B cell (primary cell): ENCODE measurements at places on chromosomes 4 and X. TPM values are rescaled to one million over a fixed set of nuclear protein-coding genes. Genes with fewer than 3 reads are reported as not detected.

DNA sequence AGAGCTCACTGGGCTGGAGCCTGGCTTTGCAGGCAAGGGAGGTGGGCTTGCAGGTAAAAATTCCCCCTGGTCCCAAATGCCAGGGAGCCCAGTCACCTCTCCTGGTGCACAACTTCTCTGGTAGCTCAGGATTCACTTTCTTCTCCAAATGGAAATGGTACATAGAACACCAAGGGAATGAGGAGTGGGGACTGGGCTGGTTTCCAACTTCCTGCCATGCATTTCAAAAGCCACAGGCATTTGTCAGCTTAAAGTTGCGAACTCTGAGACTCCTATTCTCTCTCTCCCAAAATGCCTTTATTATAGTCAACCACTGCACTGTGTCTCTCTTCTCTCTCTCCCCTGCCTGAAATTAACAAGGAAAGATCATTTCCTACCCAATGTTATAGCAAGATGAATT, 177.3 kb downstream of the GRIA3 start:
- no peaks in the 10 kb centered on the region for H3K27me3 ChIP-seq
- DNase-seq, result no peak
- no peaks in the 10 kb centered on the region for H3K36me3 ChIP-seq
- H3K27ac ChIP-seq, result no peak overlapping the region
- no peak overlapping the region for H3K4me3 ChIP-seq

GRCh38 chrX:78027798-78028197, 58.4 kb upstream of the PGAM4 start:
- DNase-seq, result no peak
- no peaks in the 10 kb centered on the region for H3K4me1 ChIP-seq
- H3K27ac ChIP-seq, result no peak overlapping the region
- no peak overlapping the region for H3K4me3 ChIP-seq
- no peaks in the 10 kb centered on the region for H3K36me3 ChIP-seq
- H3K27me3 ChIP-seq, result no peaks in the 10 kb centered on the region

DNA sequence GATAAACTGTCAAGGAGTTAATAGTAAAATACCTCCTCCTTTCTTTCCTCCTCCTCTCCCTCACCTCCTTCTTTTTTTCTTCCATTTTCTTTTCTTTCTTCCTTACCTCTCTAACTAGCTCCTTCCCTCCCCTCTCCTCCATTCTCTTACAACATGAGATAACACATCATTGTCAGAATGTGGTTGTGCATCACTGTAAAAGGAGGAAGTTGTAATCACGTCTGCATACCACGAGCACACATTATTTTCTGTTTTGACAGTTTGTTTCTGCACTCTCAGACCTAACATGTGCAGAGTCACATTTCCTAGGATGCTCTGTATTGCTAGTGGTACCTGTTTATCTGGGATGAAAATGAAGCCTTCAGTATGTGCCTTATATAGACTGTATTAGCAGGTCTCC, 9.1 kb downstream of the SLIT2 start:
- no peak overlapping the region for H3K27ac ChIP-seq
- no peaks in the 10 kb centered on the region for H3K36me3 ChIP-seq
- DNase-seq, result no peak
- H3K27me3 ChIP-seq, result no peaks in the 10 kb centered on the region
- H3K4me3 ChIP-seq, result no peak overlapping the region

Gene PNMA3
- 2.5 and 3.8 TPM in 2 replicates for polyA plus RNA-seq

- no peaks in the 10 kb centered on the region for H3K36me3 ChIP-seq
- no peak overlapping the region for H3K27ac ChIP-seq
- DNase-seq, result no peak
- no peaks in the 10 kb centered on the region for H3K27me3 ChIP-seq
- H3K4me3 ChIP-seq, result no peak overlapping the region
- H3K4me1 ChIP-seq, result no peaks in the 10 kb centered on the region
Measured at GRCh38 chrX:15072259-15072658, 197.6 kb downstream of the ASB9 start.

Gene CTAG1A
- not detected in 2 replicates for polyA plus RNA-seq

DNA sequence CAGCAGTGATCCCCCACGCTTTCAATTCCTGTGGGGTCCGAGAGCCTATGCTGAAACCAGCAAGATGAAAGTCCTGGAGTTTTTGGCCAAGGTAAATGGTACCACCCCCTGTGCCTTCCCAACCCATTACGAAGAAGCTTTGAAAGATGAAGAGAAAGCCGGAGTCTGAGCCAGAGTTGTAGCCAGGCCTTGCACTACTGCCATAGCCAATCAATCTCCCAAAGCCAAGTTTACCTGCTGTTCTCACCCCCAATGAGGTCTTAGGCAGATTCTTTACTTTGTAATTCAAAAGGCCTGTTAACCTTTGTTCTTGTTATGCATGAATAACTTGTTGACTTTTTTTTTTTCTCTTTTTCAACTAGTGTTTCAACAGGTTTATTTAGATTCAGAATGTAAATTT, 4.0 kb downstream of the MAGEB2 start:
- H3K27ac ChIP-seq, result no peak overlapping the region
- no peaks in the 10 kb centered on the region for H3K27me3 ChIP-seq
- H3K4me1 ChIP-seq, result no peaks in the 10 kb centered on the region
- H3K36me3 ChIP-seq, result no peaks in the 10 kb centered on the region

GRCh38 chr4:184395451-184395917, 78.9 kb downstream of the IRF2 start:
- H3K27me3 ChIP-seq, result no peaks in the 10 kb centered on the region
- H3K4me1 ChIP-seq, result peaks cover 35% of the 10 kb centered on the region
- H3K4me3 ChIP-seq, result peak overlapping the region; percentile 44
- H3K27ac ChIP-seq, result peak overlapping the region; percentile 9
- H3K36me3 ChIP-seq, result peaks cover 13% of the 10 kb centered on the region

GRCh38 chrX:19867411-19867732, 20.0 kb downstream of the SH3KBP1 start:
- H3K4me3 ChIP-seq, result no peak overlapping the region
- DNase-seq, result no peak
- H3K36me3 ChIP-seq, result no peaks in the 10 kb centered on the region
- H3K27me3 ChIP-seq, result no peaks in the 10 kb centered on the region
- H3K27ac ChIP-seq, result peak overlapping the region; percentile 29
- H3K4me1 ChIP-seq, result peaks cover 95% of the 10 kb centered on the region

GRCh38 chrX:48530736-48531135, 8.8 kb upstream of the TBC1D25 start:
- no peak overlapping the region for H3K27ac ChIP-seq
- no peaks in the 10 kb centered on the region for H3K27me3 ChIP-seq
- H3K4me3 ChIP-seq, result no peak overlapping the region
- H3K4me1 ChIP-seq, result no peaks in the 10 kb centered on the region
- DNase-seq, result no peak
- no peaks in the 10 kb centered on the region for H3K36me3 ChIP-seq

DNA sequence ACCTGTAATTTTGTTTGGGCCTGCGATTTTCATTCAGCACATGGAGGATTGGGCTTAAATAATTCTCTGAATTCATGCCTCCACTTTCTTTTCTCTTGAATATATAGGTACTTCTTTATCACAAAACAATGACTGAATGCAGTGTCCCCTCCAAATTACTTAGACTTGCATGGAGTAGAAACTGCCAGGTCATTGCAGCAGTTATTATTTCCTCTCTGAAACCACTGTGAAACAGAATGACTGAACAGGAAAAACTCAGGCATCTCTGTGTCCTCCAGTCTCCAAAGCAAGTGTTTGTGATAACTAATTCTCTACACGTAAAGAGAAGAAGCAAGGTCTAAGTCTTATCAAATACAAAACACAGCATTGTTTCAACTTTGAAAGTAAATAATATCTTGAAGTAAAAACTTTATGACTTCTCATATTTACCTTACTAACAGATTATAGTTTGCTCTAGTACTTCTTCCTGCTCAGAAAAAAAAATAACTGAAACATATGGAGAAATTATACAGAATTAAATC, 144.5 kb upstream of the DIAPH2 start:
- no peak overlapping the region for H3K4me3 ChIP-seq
- DNase-seq, result no peak
- H3K4me1 ChIP-seq, result no peaks in the 10 kb centered on the region
- no peaks in the 10 kb centered on the region for H3K36me3 ChIP-seq
- H3K27me3 ChIP-seq, result no peaks in the 10 kb centered on the region
